Activated T-cell treated with anti-CD3 and anti-CD28 coated beads, Interleukin-2, amount 50 U/mL, for 4 hours (primary cell): ENCODE measurements at places on chromosomes 4 and X. TPM values are rescaled to one million over a fixed set of nuclear protein-coding genes. Genes with fewer than 3 reads are reported as not detected.

PDE6B gene
- 10.3 TPM for total RNA-seq

GRCh38 chrX:34656842-34657725 lies at the start of gene TMEM47:
TMEM47 (minus strand) TSS chrX:34657285; CDS start chrX:34657029, 256 bp downstream.
- DNase-seq = no peak

DNA sequence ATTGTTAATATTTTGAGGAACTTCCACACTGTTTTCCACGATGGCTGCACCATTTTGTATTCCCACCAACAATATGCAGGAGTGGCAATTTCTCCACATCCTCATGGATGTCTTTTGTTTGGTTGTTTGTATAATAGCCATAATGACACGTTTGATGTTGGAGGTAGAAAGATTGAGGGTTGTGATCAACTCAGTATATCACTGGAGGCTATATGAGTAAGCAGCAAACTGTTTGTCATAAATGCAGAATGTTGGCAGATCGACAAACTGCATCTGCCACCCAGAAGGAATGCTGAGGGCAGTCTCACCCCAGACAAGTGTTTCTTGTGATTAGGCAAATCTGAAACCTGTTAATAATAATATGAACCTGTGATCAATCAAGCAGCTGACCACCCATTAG lies 243.9 kb upstream of the WDFY3 start:
- DNase-seq = no peak

GRCh38 chr4:38020386-38020785 lies 60.2 kb downstream of the PTTG2 start:
- DNase-seq = no peak

DNA sequence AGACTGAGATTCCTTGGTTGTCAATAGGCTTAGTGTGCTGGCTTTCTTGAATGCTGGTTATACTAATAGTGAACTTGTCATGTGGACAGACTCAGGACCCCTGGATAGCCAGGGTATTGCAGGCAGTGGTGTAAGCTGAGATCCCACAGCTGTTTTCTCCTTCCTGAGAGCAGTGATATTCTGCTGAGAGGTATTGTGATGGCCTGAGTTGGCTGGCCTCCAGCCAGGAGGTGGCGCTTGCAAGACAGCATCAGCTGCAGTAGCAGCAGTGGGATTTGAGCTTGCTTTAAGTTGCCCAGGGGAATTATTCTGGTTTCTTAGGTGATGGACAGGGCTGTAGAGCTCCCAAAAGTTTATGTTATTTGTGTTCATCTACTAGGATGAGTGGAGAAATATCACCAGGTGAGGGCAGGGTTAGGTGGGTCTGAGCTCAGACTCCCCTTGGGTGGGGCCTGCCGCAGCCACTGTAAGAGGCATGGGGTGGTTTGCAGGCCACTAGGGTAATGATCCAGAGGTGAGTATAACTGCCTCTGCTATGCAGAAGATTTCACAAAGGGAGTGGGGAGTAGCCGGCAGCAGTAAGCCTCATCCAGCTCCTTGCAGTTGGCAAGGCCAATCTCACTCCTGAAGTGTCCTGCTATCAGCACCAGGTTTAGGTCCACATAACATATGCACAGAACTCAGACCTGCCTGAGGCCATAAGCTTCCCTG lies 66.2 kb downstream of the IL15 start:
- DNase-seq = no peak

SSX3 gene
- total RNA-seq = not detected

DNA sequence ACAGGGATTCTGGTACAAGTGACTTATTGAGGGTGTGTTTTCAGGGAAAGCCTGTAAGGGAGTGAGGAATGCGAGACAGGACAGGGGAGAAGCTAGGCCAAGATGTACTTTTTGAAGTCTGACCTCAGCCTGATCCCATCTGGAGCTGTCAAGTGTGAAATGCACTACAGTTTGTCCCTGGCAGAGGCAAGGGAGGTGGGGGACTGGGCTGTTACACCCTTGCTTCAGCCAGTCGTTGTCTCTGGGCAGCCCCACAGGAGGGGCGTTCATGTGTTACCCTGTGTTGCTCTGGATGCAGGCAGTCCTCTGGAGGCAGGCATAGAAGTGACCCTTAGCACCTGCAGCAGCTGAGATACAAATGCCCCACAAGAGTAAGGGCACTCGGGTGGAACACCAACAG lies 25.8 kb downstream of the PPEF1 start:
- no peak for DNase-seq
